Hindlimb muscle (tissue), 1 donor: ENCODE measurements at places on chromosomes 5 and 9. TPM values are rescaled to one million over a fixed set of nuclear protein-coding genes. Genes with fewer than 3 reads are reported as not detected.

GADD45G gene
- polyA plus RNA-seq, result 14.3 TPM

NR5A1 gene
- polyA plus RNA-seq, result not detected

LTC4S gene
- polyA plus RNA-seq, result 2.8 TPM

TICAM2 gene
- polyA plus RNA-seq, result 5.0 TPM

PDCD1LG2 gene
- 1.5 TPM for polyA plus RNA-seq

FGF1 gene
- 5.1 TPM for polyA plus RNA-seq

NKD2 gene
- 3.6 TPM for polyA plus RNA-seq

PCDHGA3 gene
- polyA plus RNA-seq, result 1.0 TPM
